ENCODE measurements at places on chromosomes 1 and 21. TPM values are rescaled to one million over a fixed set of nuclear protein-coding genes. Genes with fewer than 3 reads are reported as not detected.

RGSL1 gene
- not detected for total RNA-seq

PTGFRN gene
- total RNA-seq = 94.3 TPM

CYP4B1 gene
- total RNA-seq = not detected

KRTAP12-2 gene
- total RNA-seq = not detected

LMX1A gene
- not detected for total RNA-seq

MTF2 gene
- 17.4 TPM for total RNA-seq

CFAP141 gene
- not detected for total RNA-seq

THEM4 gene
- total RNA-seq = 8.5 TPM

OVAAL gene
- not detected for total RNA-seq

UBL4B gene
- not detected for total RNA-seq

HSD3B1 gene
- total RNA-seq = not detected

CCDC17 gene
- 0.53 TPM for total RNA-seq

SPOCD1 gene
- total RNA-seq = 43.3 TPM

ORC1 gene
- 5.7 TPM for total RNA-seq

JAM2 gene
- 0.93 TPM for total RNA-seq

WDR26 gene
- total RNA-seq = 99.7 TPM

CELA2B gene
- total RNA-seq = not detected

ALX3 gene
- total RNA-seq = not detected

GNAT2 gene
- total RNA-seq = 0.19 TPM

ANKRD34A gene
- 0.62 TPM for total RNA-seq

S100A2 gene
- 2.4 TPM for total RNA-seq

ZNF648 gene
- total RNA-seq = not detected

VSIG8 gene
- under 0.01 TPM for total RNA-seq

DCST1 gene
- total RNA-seq = not detected

GUCA2B gene
- not detected for total RNA-seq

NUP210L gene
- total RNA-seq = 0.13 TPM

RHD gene
- total RNA-seq = not detected

ROR1 gene
- 7.8 TPM for total RNA-seq

AMPD1 gene
- not detected for total RNA-seq

VPS26C gene
- 85.9 TPM for total RNA-seq

NR5A2 gene
- total RNA-seq = 0.12 TPM

MACF1 gene
- total RNA-seq = 375 TPM

SLC30A2 gene
- not detected for total RNA-seq

RAB42 gene
- 1.7 TPM for total RNA-seq

HES5 gene
- not detected for total RNA-seq

A3GALT2 gene
- total RNA-seq = not detected

GPR37L1 gene
- total RNA-seq = not detected

LCA5L gene
- total RNA-seq = 1.3 TPM

PLCH2 gene
- total RNA-seq = 3.2 TPM

GSTM1 gene
- total RNA-seq = 11.4 TPM

MMP23B gene
- 1.8 TPM for total RNA-seq

LCE2C gene
- not detected for total RNA-seq
